ENCODE measurements at places on chromosomes 3 and 15.

DNA sequence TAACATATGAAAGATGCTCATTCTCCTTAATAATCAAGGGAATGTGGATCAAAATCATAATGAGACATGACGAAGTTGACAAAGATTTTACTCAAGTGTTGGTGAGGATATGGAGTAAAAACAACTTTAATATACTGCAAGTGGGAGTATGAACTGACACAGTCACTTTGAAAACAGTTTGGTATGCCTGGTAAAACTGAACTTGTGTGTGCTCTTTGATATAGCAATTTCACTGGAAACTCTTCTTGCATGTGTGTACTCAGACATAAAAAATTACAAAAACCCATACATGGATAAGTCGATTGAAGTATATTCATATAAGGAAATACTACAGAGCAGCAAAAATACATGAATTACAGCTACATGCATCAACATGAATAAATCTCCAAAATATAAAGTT, 182.5 kb downstream of the NFKBIZ start:
- DNase-seq: no peak

DNA sequence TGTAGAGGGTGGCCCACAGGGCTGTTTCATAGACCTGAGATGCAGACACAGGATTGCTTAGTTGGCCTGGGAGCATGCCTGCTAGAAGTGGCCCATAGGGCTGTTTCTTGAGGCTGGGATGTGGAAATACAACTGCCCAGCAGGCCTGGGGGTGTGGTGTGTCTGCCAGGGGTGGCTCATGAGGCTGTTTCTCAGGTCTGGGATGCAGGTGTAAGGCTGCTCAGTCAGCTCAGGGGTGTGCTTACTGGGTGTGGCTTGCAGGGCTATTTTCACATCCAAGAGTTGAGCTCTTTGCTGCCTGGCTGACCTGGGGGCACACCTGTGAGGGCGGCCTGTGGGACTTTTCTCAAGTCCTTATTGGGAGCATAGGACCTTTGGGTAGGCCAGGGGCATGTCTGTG, 131.3 kb downstream of the DOCK3 start:
- no peak for DNase-seq

- no peak for DNase-seq
These were observed 29.8 kb upstream of the FAH start for GRCh38 chr15:80123034-80123433.

GRCh38 chr15:69748576-69749185, 296.1 kb downstream of the RPLP1 start:
- no peak for DNase-seq

- no peak for DNase-seq
These were observed 5.6 kb downstream of the PIGZ start for GRCh38 chr3:196962930-196963630.

All from brain microvascular endothelial cell (primary cell).